GM04503 (cell line): ENCODE measurements at places on chromosomes 7 and 10.
A peak's percentile ranks its signal among the peaks of the same experiment; 100 is the strongest.

DNA sequence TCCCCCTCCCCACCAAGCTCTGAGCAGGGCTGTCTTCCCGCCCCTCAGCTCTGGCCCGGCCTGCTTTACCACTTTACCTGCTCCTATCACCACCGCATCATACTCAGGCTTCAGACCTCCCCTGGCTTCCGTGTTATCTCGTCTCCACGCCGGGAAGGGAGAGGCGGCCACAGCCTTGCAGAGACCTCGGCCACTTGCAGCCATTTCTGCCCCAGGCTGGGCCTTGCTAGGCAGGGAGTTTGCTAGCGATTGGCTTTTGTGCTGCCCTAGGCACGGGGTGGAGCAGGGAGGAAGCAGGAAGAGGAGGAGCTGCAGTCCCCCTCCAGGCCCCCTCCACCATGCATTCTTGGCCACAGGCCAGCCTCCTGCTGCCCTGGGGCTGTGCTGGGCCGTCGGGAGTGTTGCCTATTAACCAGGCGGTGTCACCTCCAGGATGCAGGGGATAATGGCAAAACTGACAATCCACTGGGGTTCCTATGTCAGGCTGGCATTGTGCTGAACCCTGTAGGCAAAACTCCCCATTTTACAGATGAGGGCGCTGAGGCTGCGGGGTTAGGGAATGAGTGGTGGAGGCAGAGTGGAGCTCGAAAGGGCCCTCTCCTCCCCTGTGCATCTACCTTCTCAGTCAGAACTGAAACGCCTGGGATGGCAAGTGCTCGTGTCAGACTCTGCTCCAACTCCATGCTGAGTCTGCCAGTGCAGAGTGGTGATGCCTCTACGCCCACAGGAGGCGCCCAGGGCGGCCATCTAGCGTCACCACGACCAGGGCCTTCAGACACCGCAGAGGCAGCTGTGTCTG, at the start of gene PYROXD2:
PYROXD2 (minus strand) TSS at position 251 of the 799 bp plus-strand sequence; CDS start at position 204, 47 bp downstream.
- peak; percentile 76 for DNase-seq

- DNase-seq = no peak
These were observed 141.3 kb upstream of the VKORC1L1 start for GRCh38 chr7:65731562-65732035.

DNA sequence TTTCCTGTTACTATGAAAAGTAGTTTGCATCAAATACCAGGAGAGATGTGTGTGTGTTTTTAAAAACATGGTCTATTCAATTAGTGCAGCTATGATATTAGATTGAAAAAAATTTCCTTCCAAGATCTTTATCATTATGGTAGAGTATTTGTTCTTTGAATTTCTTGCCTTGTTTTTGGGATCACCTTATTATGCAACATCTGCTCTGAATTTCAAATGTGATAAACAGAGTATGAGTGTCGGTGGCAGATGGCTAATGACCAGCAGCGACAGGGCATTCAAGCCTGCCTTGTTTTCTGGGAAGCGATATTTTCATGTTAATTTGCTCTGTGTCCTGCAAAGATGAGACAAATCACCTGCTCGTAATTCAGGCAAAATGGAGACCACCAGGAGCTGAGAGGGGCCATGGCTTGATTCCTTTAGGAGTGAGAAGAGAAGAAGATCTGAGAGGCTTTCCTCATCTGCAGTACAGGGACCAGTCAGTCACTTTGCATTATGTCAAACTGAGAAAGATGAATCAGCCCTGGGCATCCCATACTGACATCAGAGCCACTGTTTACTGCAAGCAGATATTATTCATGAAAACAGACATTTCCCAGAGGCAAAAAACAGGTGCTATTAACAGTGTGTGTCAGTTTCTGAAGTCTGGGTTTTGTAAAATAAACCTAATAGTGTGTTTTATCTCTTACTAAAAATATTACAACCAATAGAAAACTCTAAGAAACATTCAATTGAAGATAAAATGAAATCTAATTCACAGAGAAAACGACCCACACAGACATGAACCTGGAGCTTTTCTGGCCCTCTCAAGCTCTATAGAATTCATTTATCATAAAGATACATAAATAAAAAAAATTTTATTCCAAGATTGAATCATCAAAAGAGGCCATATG, 67.6 kb downstream of the CDK6 start:
- no peak for DNase-seq

GRCh38 chr10:132905661-132906060, 36.7 kb downstream of the CFAP46 start:
- DNase-seq = no peak

DNA sequence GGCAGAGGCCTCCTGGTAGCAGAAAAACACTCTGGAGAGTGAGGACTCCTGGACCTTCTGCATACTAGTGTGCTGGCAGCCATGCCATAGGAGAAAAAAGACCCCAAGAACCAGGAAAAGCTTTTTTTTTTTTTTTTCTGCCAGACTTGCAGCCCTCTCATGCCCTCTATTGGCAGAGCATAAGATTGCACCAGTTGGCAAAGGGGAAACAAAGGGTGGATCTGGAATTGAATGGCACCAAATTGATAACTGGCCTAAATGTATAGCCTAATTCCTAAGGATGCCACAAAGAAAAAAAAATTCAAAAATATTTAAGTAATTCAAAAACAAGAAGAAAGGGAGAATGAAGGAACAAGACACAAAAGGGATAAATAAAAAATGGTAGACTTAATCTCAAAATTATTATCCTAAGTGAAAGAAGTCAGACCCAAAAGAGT, 112.5 kb upstream of the GHITM start:
- DNase-seq = no peak

DNA sequence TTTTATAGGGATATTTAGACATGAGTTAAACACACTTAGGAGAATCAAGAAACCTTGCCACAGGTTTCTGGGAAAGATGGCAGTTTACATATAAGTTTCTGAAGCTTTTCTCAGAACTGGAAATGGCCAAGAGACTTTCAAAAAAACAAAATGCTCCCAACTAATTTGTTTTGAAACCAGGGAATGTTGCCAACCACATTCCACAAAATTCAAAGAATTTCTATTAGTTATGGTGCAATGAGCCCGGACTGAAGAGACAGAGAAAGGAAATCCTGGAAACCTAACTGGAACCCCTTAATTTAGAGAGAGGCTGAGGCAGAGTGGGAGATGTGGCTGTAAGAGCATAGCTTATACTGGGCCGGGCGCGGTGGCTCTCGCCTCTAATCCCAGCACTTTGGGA, 128.5 kb downstream of the PTEN start:
- no peak for DNase-seq

DNA sequence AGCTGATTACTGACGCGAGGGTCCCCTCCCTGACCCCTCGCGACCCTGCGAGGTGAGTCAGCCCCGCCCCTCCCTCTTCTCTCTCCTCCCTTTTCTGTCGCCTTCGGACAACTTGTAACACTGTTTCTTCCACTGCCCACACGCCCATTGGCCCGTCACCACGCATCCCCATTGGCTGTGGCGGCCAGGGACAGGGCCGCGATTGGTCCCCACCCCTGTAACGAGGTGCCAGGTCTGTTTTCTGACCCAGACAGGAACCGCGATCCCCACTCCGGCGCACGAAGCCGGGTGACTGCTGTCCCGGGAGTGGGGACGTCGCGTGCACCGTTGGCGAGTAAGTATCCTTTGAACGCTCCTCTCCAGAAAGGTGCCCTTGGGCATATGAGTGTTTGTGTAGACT, at the start of gene STRA8:
STRA8 (plus strand) TSS at position 269 of the 400 bp plus-strand sequence. CDS start 6,687 bp downstream, outside the sequence.
- no peak for DNase-seq

- no peak for DNase-seq
These were observed 69.4 kb downstream of the GOLGA7B start for GRCh38 chr10:97919012-97919411.

GRCh38 chr10:94992811-94993210, 54.4 kb downstream of the CYP2C9 start:
- no peak for DNase-seq

DNA sequence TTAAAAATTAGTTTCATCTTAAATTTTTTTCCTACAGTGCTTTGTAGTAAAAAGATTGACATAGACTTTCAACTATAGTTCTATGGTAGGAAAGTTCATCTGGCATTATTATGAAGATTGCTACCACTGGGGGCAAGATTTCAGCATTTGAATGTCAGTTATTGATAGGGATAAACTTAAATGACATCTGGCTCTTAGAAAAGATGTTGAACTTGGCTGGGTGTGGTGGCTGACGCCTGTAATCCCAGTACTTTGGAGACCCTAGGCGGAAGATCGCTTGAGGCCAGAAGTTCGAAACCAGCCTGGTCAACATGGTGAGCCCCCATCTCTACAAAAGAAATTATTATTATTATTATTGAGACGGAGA, 1.4 kb upstream of the TRA2A start:
- DNase-seq = no peak

- no peak for DNase-seq
These were observed 322.4 kb upstream of the KLF6 start for GRCh38 chr10:4107285-4107851.

GRCh38 chr7:46206476-46207060, 285.5 kb upstream of the IGFBP3 start:
- no peak for DNase-seq

DNA sequence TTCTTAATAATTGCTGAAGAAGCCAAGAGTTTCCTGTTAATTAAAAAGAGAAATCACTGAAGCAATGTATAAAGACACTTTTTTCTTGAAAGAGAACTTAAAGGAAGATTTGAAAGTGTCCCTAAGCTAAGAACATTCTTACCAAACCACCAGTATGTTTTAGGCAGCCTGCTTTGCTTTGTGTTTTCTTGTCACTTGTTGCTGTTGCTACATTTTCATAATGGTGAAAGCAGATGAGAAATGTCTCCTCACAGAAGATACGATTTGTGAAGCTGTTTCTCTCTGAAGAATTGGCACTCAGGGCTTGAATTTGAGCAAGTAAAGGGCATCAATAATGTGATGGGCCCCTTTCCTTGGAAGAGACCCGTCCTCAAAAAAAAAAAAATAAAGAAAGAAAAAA, 30.9 kb downstream of the TCF7L2 start:
- DNase-seq = no peak

- no peak for DNase-seq
These were observed 146.8 kb downstream of the LRRTM3 start for GRCh38 chr10:67072654-67073053.

DNA sequence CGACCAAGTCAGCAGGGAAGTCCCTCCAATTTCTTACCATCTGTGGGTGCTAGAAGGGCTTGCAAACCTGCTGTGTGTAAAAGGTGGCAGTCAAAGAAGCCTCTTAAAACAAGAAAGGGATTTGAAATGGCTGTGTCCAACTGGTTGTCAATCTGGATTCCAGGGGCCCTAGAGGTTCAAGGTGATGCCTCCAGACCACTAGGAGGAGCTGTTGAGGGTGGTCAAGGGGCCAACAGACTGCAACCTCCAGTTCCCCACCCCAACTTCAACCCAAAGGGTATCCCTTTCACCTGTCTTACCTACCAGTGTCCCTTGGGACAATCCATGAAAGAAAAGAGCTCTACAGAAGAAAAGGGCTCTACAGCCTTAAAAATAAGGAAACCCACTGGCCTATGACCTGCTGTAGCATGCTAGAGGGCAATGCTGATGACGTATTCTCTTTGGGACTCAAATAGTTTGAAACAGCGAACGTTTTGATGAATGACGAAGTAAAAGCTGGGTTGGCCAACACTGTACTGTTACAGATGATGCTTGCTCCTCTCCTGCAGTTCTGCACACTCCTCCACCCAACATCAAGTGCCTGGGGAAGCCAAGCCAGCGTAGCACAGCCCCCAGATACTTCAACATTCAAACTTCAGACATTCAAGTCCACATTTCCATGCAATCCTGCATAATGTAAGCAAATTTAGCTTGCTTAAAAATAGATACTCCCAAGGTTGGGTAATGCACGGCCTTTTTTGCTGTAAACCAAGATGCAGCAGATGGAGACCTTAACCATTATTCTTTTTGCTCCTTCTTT, 45.9 kb upstream of the WDR11 start:
- no peak for DNase-seq
